Mononuclear cell (primary cell): ENCODE measurements at places on chromosomes 3 and 15. TPM values are rescaled to one million over a fixed set of nuclear protein-coding genes. Genes with fewer than 3 reads are reported as not detected.

Gene ALDH1A2
- total RNA-seq = 2.0 TPM

Gene CP
- total RNA-seq = 0.21 TPM

Gene SERINC4
- not detected for total RNA-seq

Gene TIMMDC1
- 19.0 TPM for total RNA-seq

Gene TMEM108
- total RNA-seq = 0.10 TPM

Gene ITGB5
- 10.4 TPM for total RNA-seq

Gene BMF
- total RNA-seq = 31.6 TPM

Gene TMEM41A
- 16.8 TPM for total RNA-seq

Gene AADAC
- not detected for total RNA-seq

Gene LMOD3
- total RNA-seq = not detected

Gene RETNLB
- total RNA-seq = not detected

Gene GCSAM
- total RNA-seq = 6.4 TPM

Gene ISLR2
- not detected for total RNA-seq

Gene SEC22A
- 20.9 TPM for total RNA-seq

Gene PIGZ
- 1.0 TPM for total RNA-seq

Gene FBLN2
- 0.73 TPM for total RNA-seq

Gene ATP10A
- 15.8 TPM for total RNA-seq

Gene HDC
- total RNA-seq = 8.1 TPM

Gene CCR1
- 60.7 TPM for total RNA-seq

Gene METTL6
- total RNA-seq = 9.7 TPM
